Right renal pelvis (tissue), 4 donors: ENCODE measurements at places on chromosomes 5 and 9. TPM values are rescaled to one million over a fixed set of nuclear protein-coding genes. Genes with fewer than 3 reads are reported as not detected.
A peak's percentile ranks its signal among the peaks of the same experiment; 100 is the strongest.

Gene FBP2
- not detected for polyA plus RNA-seq

Gene NUTM2G
- polyA plus RNA-seq: 0.82 TPM

Gene NPR2
- 24.4 TPM for polyA plus RNA-seq

Gene OBP2B
- polyA plus RNA-seq: not detected

DNA sequence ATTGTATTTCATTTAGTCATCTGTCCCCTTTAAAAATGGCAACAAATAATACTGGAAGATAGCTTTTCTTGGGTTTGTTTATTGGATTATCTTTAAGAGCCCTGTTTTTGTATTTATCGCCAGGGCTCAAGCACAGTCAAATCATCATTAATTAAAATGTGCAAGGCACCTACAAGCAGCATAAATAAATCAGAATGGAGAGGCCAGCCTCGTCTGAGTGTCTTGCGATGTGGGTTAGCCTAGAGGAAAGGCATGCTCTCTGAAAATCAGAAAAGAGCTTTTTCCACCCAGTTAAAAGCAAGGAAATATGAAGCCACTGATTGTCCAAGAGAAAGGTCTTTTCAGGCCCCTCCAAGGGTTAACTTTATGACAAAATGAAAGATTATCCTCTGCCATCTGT, 31.8 kb downstream of the ZFAND5 start:
- no peak for DNase-seq

Gene SPINK6
- not detected for polyA plus RNA-seq

- DNase-seq: no peak
These were observed 369.9 kb downstream of the DNAH5 start for GRCh38 chr5:13574574-13574973.

DNA sequence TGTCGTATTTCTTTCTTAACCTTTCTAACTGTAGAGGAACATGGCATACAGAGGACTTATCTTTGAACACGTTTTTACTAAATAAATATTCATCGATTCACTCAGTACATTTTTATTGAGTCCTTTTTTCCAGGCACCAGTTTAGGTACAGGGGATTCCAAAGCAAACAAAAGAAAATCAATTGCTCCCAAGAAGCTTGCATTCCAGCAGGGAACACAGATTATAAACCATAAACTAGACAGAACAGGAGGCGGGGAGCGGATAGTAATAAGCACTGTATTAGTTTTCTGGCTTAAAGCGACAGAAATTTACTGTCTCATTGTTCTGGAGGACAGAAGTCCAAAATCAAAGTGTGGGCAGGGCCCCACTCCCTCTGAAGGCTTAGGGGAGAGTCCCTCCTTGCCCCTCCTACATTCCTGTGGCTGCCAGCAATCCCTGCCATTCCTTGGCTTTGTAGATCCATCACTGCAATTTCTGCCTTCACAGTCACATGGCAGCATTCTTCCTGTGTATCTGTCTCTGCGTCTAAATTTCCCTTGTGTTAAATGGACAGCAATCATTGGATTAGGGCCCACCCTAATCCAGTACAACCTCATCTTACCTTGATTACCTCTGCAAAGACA, 115.5 kb downstream of the COL23A1 start:
- no peak for DNase-seq

DNA sequence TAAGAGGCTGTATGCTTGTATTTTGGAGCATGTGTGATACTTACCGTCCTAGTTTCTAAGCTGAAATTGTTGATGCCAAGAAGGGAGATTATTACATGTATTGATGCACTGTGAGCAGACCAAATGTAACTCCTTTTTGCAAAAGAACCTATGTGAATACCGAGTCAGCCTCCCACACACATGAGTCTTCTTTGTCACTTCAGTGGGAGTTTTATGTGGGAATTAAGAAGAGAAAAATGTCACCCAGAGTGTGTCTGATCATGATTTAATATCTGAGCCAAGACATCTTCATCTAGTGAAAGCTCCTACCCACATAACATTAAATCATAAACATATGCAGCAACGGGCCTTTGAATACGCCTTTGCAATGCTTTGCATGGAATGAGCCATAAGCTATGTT, 380.3 kb upstream of the ACTBL2 start:
- DNase-seq: no peak

GRCh38 chr9:80156262-80156661, 584.5 kb downstream of the TLE4 start:
- DNase-seq: no peak

Gene FASTKD3
- 22.5 TPM for polyA plus RNA-seq

Gene MTX3
- 28.4 TPM for polyA plus RNA-seq

- DNase-seq: no peak
These were observed at the start of gene RASGRF2 for GRCh38 chr5:80959768-80960442. Gene RASGRF2, plus strand, starts transcription at chr5:80960363. Its CDS starts 376 bp downstream, at chr5:80960739.

DNA sequence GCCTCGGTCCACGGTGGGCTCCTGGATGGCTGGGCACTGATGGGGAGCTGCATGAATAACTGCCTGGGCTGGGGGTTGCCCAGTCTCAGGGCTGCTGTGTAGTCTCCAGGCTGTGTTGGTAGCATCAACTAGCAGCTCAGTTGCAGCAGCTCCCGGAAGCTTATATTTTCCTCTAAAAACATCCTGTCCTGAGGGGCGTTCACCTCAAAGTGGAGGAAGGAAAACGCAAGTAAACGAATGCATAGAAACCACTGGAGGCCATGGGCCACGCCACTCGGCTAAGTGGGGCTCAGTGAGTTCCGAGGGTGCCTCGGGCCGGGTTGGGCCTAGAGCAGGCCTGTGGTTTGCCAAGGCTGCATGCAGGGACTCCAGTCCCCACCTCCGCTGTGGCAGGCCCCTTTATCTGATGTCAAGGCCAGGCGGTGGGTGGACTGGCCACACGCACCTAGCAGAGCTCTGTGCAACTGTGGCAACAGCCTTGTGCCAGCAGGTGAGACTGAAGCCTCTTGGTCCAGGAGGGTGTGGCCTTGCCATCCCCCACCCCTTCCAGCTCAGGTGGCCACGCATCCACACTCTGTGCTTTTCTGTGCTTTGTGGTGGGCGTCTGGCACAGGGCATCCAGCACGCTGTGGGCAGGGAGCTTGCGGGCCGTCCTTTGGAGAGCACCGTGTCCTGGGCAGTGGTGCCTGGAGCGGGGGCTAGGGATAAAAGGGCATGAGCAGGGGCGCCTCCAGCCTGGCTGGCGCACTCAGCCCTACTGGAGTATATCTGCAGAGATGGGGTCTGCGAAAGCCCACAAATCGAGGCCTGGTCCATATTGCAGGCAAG, 15.1 kb downstream of the TCF7 start:
- DNase-seq: no peak

Gene ADAMTSL2
- polyA plus RNA-seq: 1.6 TPM

GRCh38 chr5:96509721-96510350, 76.8 kb upstream of the PCSK1 start:
- DNase-seq: no peak

Gene DMRT2
- polyA plus RNA-seq: 2.4 TPM

Gene ARL14EPL
- not detected for polyA plus RNA-seq

DNA sequence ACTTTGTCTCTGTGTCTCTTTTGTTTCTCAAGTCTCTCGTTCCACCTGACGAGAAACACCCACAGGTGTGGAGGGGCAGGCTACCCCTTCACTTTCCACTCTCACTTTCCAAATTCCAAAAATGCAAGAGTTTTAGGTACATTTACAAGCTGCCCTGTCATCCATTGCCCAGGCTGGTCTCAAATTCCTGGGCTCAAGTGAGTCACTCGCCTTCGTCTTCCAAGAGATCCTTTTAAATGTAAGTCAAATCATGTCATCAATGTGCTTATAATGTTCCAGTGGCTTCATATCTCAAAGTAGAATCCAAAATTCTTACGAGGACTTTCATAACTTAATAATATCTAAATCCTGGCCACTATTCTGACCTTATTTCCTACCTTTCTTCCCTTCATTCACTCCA, 20.4 kb upstream of the UGCG start:
- DNase-seq: no peak

GRCh38 chr9:27150746-27151406, 41.9 kb downstream of the TEK start:
- no peak for DNase-seq

GRCh38 chr9:26833792-26834191, 58.8 kb downstream of the CAAP1 start:
- no peak for DNase-seq

Gene CD74
- polyA plus RNA-seq: 366 TPM

Gene THBS4
- 18.1 TPM for polyA plus RNA-seq

DNA sequence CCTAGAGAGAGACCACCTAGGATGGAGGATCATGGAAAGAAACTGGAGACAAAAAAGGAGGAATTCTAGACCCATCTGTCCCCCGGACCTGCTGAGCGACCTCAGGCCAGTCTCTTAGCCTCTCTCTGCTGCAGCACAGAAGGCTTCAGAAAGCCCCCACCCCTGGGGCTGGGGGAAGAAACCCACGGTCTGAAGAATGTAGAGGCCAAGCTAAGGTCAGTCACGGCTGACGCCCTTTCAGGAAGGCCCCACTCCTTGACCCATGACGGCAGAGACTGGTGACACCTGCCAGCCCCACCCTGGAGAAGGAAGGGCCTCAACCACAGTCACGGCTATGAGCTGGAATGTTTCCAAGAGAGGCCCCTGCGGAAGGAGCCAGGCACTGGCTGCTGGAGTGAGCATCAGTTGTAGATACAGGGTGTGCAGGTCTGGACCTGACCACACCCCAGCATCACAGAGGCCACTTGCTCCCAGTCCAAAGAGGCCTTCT, 120.5 kb upstream of the BOD1 start:
- peak; percentile 53 for DNase-seq

Gene LCN9
- not detected for polyA plus RNA-seq

DNA sequence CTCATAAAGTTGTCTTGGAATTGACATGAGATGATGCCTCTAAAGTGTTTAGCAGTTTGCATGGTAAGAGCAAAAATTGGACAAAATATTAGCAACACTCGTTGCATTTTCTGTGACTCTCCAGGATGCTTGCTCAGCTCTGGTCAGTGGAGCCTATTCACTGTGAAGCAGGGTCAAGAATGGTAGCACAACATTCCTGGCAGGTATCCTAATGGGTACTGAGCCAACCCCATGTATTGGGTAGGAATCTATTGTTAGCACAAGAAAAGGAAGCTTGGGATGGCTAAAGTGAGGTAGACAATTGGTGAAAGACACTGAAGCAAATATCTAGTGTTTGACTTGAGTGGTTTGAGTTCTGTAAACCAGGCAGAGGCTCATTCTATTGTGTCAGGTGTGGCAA, 10.4 kb upstream of the ACTBL2 start:
- DNase-seq: no peak

GRCh38 chr5:17185773-17186172, 31.7 kb upstream of the BASP1 start:
- DNase-seq: no peak

DNA sequence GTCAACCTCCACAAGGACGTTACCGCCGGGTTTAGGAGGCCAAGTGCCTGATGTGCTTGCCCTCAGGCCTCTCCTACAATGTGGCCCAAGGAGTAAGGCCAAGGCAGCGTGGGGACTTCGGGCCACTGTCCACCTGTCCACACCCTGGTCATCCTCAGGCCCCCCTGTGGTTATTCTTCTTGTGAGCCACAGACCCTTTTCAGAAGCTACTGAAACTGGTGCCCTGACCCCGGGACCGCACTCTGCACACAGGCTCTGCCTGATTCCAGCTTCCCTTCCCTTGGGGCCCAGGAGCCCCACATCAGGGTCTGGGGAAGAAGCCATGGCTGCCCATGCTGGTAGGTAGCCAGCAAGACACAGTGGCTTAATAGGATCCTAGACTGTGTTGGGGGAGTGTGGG, 128.8 kb downstream of the OLFM1 start:
- DNase-seq: no peak

GRCh38 chr9:117459913-117460312, 45.1 kb upstream of the ASTN2 start:
- no peak for DNase-seq

Gene PCDHB2
- 4.1 TPM for polyA plus RNA-seq

DNA sequence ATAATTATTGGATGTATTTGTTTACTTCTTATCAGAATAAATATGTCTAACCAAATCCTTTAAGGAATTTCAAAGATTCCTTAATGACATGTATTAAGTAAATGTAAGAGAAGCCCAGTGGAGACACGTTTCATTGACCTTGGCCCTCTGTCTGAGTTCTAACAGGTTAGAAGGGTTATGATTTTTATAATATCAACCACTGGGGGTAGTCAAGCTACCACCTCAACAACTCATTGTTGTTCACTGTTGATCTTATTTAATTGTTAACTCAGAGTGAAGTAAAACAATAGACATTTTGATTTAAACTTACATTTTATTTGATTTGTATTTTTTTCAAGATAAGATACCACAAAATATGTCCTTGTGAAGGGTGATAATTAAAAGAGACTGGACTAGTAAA, 499.2 kb upstream of the COX7C start:
- DNase-seq: no peak

DNA sequence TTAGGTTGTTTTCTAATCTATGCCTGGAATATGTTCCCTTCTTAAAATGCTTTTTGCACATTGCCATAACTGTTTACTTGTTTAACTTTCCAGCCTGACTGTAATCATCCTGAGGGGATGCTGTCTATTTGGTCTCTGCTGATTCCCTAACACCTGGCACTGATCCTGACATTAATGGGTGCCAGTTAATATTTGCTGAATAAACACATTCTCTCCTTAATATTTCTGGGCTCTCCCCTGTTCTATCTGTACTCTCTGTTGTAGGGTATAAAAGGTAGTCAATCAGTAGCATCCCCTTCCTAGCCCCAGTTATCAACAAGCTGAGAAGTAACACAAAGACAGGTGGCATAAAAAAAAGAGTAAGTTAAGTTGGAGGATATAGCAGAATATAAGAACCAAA, 21.3 kb upstream of the SLC31A2 start:
- no peak for DNase-seq

GRCh38 chr5:142016556-142016955, 3.7 kb upstream of the GNPDA1 start:
- DNase-seq: no peak

Gene DHFR
- polyA plus RNA-seq: 77.3 TPM

Gene MED27
- polyA plus RNA-seq: 22.3 TPM

GRCh38 chr9:106670418-106670817, 192.5 kb upstream of the ZNF462 start:
- no peak for DNase-seq

Gene FYB1
- 4.3 TPM for polyA plus RNA-seq

DNA sequence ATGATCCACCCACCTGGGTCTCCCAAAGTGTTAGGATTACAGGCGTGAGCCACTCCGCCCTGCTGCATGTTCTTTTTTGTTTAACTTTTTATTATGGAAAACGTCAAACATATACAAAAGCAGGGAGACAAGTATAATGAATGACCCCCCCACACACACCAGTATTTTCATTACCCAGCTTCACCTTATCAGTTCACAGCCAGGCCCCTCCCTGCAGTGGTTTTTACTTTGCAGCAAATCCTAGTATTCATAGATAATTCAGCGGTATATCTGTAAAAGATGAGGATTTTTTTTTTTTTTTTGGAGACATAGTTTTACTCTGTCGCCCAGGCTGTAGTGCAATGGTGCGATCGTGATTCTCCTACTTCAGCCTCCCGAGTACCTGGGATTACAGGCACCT, 2.3 kb downstream of the POMT1 start:
- no peak for DNase-seq

Gene TEK
- polyA plus RNA-seq: 52.4 TPM
